NCI-H2029 (cell line): ENCODE measurements at places on chromosomes 7 and 10.

DNA sequence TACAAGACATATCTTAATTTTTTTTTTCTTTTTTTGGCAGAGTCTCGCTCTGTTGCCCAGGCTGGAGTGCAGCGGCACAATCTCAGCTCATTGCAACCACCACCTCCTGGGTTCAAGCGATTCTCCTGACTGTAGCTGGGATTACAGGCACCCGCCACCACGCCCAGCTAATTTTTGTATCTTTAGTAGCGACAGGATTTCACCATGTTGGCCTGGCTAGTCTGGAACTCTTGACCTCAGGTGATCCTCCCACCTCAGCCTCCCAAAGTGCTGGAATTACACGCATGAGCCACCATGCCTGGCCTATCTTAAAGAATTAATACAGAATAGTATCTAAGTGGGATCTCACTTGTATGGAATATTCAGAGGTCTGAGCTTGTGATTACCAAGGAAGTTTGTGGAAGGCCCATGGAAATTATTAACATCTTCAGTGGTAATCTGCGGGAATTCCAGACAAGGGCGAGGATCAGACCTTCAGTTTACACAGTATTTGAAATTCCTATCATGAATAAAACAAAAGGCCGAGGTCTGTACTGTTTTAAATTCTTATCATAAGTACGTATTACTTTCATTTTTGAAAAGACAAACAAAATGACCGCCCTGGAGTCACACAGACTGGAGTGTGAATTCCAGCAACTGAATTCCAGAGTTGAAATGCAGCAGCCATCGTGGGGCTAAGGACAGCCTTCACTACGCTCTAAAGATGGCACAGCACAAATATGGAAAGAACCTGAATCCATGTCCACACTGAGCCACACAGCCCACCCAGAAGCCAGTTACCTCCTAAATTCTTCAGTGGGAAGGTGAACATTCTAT lies 16.7 kb downstream of the GPRIN2 start:
- no peak for DNase-seq

GRCh38 chr10:33198610-33199009 lies 135.9 kb downstream of the NRP1 start:
- DNase-seq = no peak

GRCh38 chr10:57849691-57850357 lies 417.9 kb downstream of the IPMK start:
- DNase-seq = no peak

DNA sequence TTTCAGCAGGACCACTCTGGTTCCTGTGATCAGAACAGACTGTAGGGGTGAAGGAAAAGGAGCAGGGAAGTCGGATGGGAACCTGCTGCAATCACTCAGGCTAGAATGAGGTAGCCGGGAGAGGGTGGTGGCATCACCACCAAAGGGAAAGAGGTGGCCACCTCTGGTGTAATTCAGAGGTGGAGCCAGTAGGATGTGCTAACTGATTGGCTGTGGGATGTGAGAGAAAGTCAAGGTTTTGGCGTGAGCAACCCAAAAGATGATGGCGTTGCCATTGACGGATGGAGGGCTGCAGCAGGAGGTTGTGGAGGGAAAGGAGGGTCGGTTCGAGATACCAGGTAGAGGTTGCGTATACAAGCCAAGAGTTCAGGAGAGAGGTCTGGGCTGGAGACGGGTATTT lies 7.4 kb upstream of the VSIR start:
- DNase-seq = no peak

GRCh38 chr10:114726820-114727271 lies 68.8 kb upstream of the ABLIM1 start:
- DNase-seq = no peak

- DNase-seq = no peak
Measured at GRCh38 chr7:67771846-67772605, 775.4 kb downstream of the TYW1 start.

GRCh38 chr7:41760293-41760692 lies 57.4 kb upstream of the INHBA start:
- DNase-seq = no peak

GRCh38 chr7:78170815-78171214 lies 372.2 kb downstream of the PHTF2 start:
- DNase-seq = no peak

GRCh38 chr10:86073199-86073977 lies 293.2 kb downstream of the GRID1 start:
- DNase-seq = no peak

DNA sequence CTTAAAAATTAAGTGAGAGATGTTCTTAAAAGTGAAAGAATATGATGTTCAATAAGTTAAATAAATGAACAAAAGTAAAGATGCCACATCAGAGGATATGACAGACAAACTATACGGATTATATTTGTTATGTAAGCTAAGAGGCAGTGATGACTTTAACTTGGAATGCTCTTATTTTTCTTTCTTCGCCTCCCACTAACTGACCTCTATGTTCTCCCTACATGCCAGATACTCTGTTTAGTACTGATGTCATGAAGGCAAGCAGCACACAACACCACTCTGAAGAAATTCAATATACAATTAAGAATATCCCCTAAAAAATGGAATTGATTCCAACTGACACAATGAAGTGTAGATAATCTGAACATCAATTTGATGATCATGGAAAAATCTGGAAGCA lies 223.4 kb downstream of the DOCK4 start:
- no peak for DNase-seq

- no peak for DNase-seq
Measured at GRCh38 chr7:66877577-66878300, 43.3 kb upstream of the TMEM248 start.

DNA sequence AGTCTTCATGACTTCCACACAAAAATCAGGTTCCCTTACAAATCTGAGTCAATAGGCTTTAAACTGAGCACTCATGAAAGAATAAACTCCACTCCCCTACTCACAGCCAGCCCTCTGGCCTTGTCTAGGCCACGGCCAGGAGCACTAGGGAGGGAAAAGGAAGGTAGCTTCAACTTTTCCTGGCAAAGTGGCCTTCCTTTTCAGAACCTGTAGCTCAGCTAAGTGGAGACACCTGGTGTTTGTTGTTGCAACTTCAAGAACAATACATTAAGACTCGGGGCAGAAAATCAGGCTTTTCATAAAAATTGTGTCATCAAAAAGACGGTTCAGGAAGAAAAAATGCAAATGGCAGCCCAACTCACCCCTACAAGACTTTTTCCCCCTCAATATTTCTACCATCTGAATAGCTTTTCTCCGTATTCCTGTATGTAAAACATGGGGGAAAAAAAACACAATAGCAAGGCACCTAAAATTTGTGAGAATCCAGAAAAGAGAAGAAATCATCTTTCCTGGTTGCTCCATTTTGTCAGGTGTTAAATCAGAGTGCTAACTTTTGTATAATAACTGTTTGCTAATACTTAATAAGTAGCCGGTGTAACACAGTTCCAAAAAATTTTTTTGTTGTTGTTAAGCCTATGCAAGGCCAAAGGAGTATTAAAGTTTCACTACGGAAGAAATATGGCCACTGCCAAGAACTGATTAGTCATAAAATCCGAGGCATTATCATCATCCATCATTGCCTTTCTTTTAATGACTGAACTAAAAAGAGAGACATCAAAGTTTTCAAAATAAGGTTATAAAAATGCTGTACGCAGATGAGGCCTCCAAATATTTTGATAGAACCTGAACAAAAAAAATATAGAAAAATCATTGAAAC lies 66.2 kb upstream of the ARID5B start:
- no peak for DNase-seq

DNA sequence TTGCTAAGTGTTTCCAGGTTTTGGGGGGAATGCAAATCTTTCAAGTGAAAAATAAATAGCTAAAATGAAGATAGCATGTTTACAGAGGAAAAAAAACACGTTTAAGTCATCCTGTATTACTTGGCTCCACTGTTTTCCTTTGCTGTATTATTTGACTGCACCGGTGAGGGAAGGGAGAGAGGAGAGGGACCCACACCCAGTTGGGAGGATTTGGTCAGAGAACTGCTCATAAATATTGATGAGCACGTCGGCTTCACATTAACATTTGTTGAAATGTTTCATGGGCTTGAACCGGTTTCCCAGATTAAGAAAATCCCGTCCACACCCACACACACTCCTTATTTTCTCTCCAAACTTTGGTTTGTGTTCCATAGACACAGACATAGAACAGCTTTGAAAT lies 493.8 kb upstream of the MGMT start:
- DNase-seq = no peak

DNA sequence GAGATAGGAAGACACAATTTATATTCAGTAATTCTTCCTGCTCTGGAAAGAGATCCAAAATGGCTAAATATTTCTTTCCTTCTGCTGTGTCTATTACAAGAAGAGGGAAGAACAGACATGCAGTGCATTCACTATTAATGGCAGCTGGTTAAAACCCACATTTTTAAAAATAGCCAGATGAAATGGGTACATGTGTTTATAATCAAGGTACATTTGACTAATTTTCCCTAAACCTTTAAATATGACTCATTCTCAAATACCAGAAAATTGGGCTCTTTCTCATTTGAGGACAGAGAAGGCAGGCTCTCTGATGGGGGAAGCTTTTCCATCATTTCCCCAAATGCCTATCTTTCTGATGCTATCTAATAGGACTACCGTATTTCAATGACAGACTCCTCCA lies 215.7 kb upstream of the HABP2 start:
- DNase-seq = no peak

DNA sequence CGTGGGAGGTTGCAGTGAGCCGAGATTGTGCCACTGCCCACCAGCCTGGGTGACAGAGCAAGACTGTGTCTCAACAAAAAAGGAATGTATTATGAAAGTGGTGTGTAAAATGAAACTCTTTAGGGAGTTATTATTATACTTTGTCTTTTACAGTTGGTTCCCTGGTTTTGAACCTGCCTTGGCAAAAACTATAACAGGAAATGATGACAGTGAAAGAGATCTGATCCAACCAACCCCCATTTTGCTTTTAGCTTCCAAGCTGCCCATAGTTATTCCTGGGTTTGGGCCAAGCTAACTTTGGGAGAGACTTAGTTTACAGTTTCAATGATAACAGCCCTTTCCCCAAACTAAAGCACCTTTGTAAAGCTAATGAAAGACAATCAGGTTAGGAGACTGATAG lies 34.1 kb upstream of the NMT2 start:
- DNase-seq = no peak

- DNase-seq = no peak
Measured at GRCh38 chr10:70809726-70810125, 6.0 kb upstream of the SGPL1 start.

DNA sequence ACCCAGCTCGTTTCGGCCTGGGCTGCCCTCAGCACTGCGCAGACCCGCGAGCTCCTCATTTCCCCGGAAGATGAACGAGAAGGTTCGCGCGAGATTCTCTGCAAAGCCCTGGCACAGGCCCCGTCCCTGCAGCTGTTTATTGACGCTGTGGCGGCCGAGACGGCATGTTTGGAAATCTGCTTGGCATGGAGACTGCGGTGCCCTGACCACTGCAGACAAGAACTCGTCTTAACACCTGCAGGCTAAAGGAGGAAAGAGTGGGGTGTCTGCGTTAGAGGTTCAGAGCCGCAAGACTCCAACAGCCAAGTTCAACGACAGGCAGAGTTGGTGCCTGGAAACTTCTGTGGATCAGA lies 125.6 kb downstream of the DNAJB6 start:
- DNase-seq = peak; percentile 41

GRCh38 chr10:81270051-81270450 lies 604.9 kb upstream of the NRG3 start:
- DNase-seq = no peak

- DNase-seq = no peak
Measured at GRCh38 chr10:30092151-30092790, 32.9 kb upstream of the JCAD start.

DNA sequence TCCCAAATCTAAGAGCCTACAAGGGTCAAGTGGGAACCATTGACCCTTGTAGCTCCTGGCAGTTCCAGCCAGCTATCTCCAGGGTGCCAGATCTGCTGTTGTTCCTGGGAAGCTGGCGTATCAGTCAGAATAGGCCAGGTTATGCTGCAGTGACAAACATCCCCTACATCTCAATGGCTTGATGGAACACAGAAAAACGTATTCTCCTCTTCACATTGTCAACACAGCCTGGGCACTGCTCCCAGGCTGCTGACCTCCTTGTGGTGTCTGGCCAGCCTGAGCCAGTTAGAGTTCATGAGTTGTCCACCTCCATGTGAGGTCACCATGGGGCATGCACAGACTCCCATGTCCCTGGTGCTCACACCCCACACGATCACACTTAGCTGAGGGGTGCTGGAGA lies 9.5 kb upstream of the TNRC18 start:
- DNase-seq = no peak

- peak; percentile 3 for DNase-seq
Measured at GRCh38 chr7:133293384-133294160, 40.7 kb downstream of the EXOC4 start.

DNA sequence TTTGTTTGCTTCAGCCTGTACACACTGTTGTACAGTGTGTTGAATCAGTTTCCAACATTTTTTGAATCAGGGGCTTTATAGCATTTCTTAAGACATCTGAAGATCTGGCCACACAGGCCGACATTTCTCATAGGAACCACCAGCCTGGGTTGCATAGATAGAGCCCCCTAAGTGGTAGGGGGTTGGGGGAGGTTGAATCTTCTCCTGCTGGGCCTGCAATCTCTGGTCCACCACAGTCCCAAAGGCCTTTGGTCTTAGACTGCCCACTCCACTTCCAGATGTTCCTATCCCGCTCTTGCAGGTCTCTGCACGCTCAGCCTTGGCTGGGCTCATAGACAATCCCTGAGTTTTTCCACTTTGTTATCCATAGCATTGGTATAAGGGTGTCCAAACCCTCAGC lies 75.4 kb upstream of the HABP2 start:
- DNase-seq = no peak

- no peak for DNase-seq
Measured at GRCh38 chr7:14734839-14735321, 167.7 kb downstream of the DGKB start.

DNA sequence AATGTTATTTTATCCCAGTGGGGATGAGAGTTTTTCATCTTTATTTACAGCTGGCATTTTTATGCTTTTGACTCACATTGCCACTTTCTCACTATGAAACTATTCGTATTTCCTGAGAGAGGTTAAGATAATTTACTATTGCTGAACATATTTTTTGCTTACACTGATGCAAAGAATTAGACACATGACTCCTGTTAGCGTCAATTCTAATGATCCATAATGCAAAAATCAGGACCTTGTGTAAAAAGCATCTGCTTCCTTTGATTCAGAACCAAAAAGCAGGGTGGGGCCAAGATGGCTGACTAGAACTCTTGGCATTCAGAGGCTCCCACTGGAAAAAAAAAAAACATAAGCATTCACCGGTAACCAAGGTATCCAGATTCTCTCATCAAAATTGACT lies 464.8 kb downstream of the SEMA3D start:
- no peak for DNase-seq

- DNase-seq = no peak
Measured at GRCh38 chr7:79282070-79282694, 171.3 kb downstream of the MAGI2 start.

DNA sequence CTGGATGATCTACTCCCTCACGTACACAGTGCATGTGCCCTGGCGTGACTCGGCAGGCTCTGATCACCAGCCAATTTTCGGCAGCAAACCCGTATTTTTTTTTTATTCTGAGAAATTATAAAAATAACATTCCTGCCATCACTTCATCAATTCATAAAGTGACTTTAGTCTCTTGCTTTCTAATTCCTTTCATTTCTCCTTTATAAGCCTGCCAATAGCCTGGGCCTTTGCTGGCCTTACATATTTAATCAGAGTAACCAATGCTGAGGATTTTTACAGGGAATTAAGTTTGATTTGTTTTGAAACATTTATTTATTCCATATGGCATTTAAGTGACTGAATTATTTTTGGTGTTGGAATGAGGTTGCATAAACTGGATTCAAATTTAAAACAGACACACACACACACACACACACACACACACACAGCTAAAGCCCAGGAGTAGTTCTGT lies 140.8 kb downstream of the ETV1 start:
- no peak for DNase-seq

- DNase-seq = no peak
Measured at GRCh38 chr10:43156590-43157341, 18.5 kb downstream of the CSGALNACT2 start.
